ENCODE measurements at places on chromosomes 7 and 10. TPM values are rescaled to one million over a fixed set of nuclear protein-coding genes. Genes with fewer than 3 reads are reported as not detected.
A peak's percentile ranks its signal among the peaks of the same experiment; 100 is the strongest.

Gene KCNIP2
- polyA plus RNA-seq = 23.5 TPM

Gene OR2F1
- polyA plus RNA-seq = not detected

Gene PCDH15
- polyA plus RNA-seq = not detected

Gene DDC
- polyA plus RNA-seq = not detected

Gene PNLIP
- polyA plus RNA-seq = not detected

Gene GIMAP4
- 0.30 TPM for polyA plus RNA-seq

Gene SH2D4B
- polyA plus RNA-seq = 0.09 TPM

- H3K4me1 ChIP-seq = no peaks in the 10 kb centered on the region
- H3K27ac ChIP-seq = no peak overlapping the region
- H3K4me3 ChIP-seq = no peak overlapping the region
- no peak for DNase-seq
Observed at GRCh38 chr10:37225163-37225562, 99.8 kb downstream of the ANKRD30A start.

- H3K36me3 ChIP-seq = no peaks in the 10 kb centered on the region
- H3K27me3 ChIP-seq = no peaks in the 10 kb centered on the region
- no peak overlapping the region for H3K4me3 ChIP-seq
Observed at GRCh38 chr7:28649189-28649588, 236.9 kb downstream of the CREB5 start.

GRCh38 chr7:100726996-100727761 is 6.2 kb upstream of the ZAN start:
- no peak overlapping the region for H3K4me3 ChIP-seq
- H3K27ac ChIP-seq = no peak overlapping the region
- DNase-seq = no peak
- H3K4me1 ChIP-seq = peaks cover 7% of the 10 kb centered on the region

DNA sequence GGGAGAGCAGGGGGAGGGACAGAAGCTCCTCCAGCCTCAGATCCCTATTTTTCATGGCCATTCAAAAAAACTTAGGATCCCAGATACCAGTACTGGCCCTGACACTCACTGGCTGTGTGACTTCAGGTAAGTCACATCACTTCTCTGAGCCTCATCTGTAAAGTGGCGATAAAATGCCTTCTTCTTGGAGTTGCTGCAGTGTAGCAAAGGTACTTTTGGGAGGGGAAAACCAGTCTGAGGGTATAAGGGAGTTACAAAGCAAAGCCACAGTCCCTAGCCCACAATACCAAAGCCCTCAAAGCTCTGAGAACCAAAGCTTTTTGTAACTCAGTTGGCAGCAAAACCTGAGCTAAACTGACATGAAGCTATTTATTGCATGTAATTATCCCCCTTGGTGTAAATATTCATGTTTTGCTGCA is 43.4 kb upstream of the COL13A1 start:
- no peaks in the 10 kb centered on the region for H3K36me3 ChIP-seq
- no peak overlapping the region for H3K27ac ChIP-seq
- no peaks in the 10 kb centered on the region for H3K27me3 ChIP-seq

GRCh38 chr10:68492118-68492517 is 20.3 kb upstream of the DNA2 start:
- H3K27me3 ChIP-seq = no peaks in the 10 kb centered on the region
- no peak overlapping the region for H3K4me3 ChIP-seq
- H3K4me1 ChIP-seq = no peaks in the 10 kb centered on the region
- no peak for DNase-seq
- peaks cover 4% of the 10 kb centered on the region for H3K36me3 ChIP-seq

DNA sequence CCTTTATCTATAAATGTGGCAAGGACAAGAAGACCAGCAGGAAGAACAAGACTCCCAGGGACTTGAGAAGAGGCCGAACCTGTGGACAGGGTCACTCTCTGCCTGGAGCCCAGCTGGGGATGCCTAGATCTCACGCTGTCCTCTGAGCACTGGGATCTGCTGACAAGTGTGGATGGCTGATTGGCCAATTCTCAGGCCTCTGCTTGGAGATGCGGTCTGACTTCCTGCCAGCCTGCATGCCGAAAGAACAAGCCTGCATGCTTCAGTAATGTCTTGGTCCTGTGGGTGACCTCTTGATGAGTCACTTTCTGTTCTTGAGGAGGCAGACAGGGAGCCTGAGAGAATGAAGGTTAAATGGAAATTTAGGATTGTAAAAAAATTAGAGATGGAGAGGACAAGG is 84.7 kb downstream of the TMEM178B start:
- peaks cover 6% of the 10 kb centered on the region for H3K4me1 ChIP-seq
- DNase-seq = no peak
- H3K4me3 ChIP-seq = no peak overlapping the region
- no peaks in the 10 kb centered on the region for H3K27me3 ChIP-seq
- H3K36me3 ChIP-seq = no peaks in the 10 kb centered on the region
- no peak overlapping the region for H3K27ac ChIP-seq

GRCh38 chr10:84205049-84205852 is 10.9 kb downstream of the CDHR1 start:
- peak; percentile 67 for DNase-seq
- no peaks in the 10 kb centered on the region for H3K36me3 ChIP-seq

GRCh38 chr7:13028825-13029099 is 341.3 kb downstream of the ARL4A start:
- H3K36me3 ChIP-seq = no peaks in the 10 kb centered on the region
- no peaks in the 10 kb centered on the region for H3K4me1 ChIP-seq
- no peak overlapping the region for H3K27ac ChIP-seq
- no peak for DNase-seq
- H3K27me3 ChIP-seq = no peaks in the 10 kb centered on the region

DNA sequence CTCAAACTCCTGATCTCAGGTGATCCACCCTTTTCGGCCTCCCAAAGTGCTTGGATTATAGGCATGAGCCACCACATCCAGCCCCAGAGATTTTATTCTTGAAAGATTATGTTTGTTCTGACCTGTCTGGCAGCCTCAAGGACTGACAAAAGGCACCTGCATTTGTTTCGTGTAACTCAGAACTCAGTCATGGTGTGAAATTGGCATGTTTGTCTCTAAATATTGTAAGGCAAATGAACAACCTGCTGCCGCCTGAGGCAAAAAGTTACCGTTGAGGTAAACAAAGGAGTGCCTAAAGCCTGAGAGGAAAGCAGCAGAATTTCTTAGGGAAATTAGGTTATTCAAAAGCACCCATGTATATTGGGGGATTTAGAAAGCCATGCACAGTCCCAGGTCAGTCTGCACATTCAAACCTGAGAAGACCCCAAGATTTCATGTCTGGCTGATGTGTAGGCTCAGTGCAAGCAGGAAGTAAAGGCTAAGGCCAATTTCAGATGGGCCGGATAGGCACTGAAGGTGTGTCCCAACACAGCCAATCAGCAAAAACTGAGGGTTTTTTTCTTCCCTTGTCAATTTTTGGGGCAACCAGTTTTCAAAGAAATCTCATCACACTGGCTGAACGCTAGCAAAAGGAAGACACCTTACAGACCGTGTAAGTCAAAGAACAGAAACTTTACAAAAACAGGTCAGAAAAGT is 33.3 kb upstream of the HHEX start:
- no peak overlapping the region for H3K4me3 ChIP-seq
- peaks cover 2% of the 10 kb centered on the region for H3K36me3 ChIP-seq
- no peaks in the 10 kb centered on the region for H3K27me3 ChIP-seq
- no peak overlapping the region for H3K27ac ChIP-seq
- no peaks in the 10 kb centered on the region for H3K4me1 ChIP-seq

DNA sequence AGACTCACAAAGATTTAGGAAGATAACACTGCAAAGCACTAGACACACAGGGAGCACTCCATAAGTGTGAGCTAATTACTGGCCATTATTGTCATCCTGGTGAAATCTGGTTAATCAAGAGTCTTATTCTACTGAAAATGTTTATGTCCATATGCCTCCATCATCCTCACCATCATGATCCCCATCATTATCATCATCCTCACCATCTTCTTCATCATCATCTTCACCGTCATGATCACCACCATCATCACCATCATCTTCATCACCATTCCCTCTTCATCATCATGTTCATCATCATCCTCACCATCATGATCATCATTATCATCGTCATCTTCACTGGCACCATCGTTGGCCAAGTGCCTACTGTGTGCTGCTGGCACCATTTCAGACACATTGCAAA is 76.3 kb upstream of the CARD11 start:
- H3K36me3 ChIP-seq = no peaks in the 10 kb centered on the region
- DNase-seq = no peak
- H3K4me1 ChIP-seq = peaks cover 9% of the 10 kb centered on the region

Data from B cell (primary cell).